HT1080 (cell line): ENCODE measurements at places on chromosomes 5 and 9.

DNA sequence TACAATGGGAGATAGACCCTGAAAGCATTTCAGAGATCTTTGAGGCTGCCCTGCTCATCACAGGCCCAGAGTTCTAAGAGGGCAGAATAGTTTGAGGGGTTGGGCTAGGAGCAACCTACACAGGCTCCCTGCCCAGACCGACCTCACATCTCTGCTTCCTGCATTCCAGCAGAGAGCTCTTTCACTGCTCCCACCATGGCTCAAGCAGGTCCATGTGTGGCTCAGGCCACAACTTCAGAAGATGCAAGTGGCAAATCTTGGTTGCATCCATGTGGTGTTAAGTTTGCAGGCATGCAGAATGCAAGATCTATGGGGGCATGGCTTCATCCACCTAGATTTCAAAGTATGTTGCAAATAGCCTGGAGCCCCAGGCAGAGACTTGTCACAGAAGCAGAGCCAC lies 39.0 kb downstream of the GDA start:
- DNase-seq: no peak

DNA sequence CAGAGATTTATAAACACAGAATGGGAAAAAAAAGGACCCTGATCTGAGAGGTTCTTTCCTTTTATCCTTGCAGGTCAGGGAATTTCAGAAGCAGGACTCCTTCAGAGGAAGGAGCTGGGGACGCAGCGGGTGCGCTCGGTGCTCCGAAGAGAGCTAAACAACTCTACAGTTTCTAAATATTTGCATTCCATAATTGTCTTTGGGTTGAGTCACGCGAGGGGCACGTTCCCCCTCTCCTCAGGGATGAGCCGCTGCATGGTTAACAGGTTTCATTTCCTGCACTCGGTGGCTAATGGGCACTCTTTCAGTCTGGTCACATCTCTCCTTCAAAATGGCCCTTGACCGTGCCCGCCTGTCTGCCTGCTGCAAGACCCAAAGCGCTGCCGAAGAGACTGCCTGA lies 165.0 kb upstream of the HMHB1 start:
- no peak for DNase-seq

- DNase-seq: peak; percentile 24
These were observed 379.7 kb downstream of the PSAT1 start for GRCh38 chr9:78676623-78677022.

GRCh38 chr5:55604611-55605067 lies 69.9 kb upstream of the PLPP1 start:
- peak; percentile 23 for DNase-seq

- DNase-seq: no peak
These were observed 230.5 kb downstream of the ATPSCKMT start for GRCh38 chr5:10019236-10019635.

DNA sequence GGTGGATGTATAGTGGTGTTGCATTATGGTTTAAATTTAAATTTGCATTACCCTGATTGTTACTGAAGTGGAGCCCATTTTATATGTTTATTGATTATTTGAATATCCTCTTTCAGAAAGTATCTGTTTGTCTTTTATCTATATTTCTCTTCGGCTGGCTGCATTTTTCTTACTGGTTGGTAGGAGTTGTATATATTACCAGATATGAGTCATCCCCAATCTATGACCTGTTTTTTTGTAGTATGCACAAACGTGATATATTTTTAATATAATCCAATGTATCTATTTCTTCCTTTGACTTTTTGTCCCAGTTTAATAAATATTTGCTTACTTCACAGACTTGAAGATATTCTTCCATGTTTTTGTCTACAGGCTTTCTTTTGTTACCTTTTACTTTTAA lies 29.3 kb upstream of the CAMK4 start:
- DNase-seq: no peak

- no peak for DNase-seq
These were observed 111.3 kb upstream of the NR3C1 start for GRCh38 chr5:143514616-143515335.

- DNase-seq: no peak
These were observed 25.0 kb downstream of the NDFIP1 start for GRCh38 chr5:142133330-142134206.

DNA sequence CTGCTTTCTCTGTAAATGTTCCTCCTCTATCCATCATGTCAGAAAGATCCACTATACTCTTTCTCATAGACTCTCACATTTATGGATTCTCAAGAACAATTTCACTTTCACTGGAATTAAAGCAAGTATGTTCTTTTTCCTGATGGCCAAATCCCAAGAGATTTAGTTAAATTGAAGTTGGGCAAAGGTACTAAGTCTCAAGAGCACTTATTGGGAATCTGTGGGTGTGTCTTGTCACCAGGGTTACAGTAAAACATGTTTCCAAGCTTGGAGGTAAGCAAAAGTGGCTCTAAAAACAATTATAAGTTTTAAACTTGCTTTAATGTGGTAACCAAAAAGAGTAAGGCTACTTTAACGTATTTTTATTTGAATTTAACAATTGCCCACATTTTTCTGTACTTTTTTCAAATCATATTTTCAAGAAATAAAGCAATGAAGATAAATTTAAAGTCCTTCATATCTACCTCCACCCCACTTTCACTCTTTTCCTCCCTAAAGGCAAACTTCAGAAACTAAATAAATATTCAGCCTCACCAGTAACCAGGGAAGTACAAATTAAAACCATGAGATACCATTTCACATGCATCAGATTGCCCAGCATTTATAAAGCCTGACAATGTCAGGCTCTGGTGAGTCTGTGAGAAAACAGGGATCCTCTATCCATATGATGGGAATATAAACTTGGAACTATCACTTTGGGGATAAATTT lies 387.4 kb downstream of the CETN3 start:
- DNase-seq: no peak

DNA sequence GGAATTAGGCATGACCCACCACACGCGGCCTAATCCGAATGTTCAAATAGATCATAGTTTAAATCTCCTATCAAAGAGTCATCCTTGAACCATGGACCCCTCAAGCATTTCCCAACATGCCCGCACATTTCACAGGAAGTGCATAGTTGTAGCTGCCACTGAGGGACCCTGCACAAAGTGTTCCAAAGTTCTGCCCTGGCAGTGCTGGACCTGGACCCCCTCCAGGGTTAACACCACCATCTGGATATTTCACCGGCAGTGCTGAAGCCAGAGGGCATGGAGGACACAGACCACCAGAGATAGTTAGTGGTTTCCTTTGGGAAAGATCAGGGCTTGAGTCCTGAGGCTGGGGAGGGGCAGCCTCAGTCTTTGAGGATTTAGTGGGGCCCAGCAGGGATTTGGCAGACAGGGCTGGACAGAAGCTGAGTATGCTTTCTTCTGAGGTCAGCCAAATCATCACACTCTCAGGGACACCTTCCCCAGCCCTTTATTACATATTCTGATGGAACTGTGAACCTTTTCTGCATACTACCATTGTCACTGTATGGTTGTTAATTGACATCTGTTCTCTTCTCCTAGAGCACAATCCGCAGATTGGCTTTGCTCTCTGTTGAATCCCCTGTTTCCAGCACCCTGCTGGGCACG lies 143.6 kb upstream of the EFNA5 start:
- DNase-seq: no peak
